Right lung (tissue), 10 donors: ENCODE measurements at places on chromosomes 7 and 10. TPM values are rescaled to one million over a fixed set of nuclear protein-coding genes. Genes with fewer than 3 reads are reported as not detected.

- no peak for DNase-seq
Observed at GRCh38 chr10:2130705-2131305, 393.5 kb upstream of the ADARB2 start.

- DNase-seq = no peak
Observed at GRCh38 chr7:77393261-77393660, 22.9 kb downstream of the GSAP start.

LRRC4 gene
- 11.6 TPM for polyA plus RNA-seq

DNA sequence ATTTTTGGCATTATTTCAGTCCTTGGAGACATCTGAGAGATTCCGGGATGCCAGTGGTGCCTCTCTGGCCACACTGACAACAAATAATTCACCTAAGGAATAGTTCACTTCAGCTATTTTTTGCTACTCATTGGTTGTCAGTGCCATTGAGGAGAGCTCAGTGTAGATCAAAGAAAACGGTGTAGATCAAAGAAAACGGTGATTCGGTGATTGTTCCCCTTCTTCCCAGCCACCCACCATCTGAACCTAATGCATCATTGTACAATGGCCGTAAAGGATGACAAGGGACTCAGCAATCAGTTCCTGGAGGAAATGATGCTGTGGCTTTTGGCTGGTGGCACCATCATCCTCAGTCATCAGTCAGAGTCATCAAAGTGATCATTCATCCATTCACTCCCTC, 80.6 kb downstream of the PTPRZ1 start:
- DNase-seq = no peak

DNA sequence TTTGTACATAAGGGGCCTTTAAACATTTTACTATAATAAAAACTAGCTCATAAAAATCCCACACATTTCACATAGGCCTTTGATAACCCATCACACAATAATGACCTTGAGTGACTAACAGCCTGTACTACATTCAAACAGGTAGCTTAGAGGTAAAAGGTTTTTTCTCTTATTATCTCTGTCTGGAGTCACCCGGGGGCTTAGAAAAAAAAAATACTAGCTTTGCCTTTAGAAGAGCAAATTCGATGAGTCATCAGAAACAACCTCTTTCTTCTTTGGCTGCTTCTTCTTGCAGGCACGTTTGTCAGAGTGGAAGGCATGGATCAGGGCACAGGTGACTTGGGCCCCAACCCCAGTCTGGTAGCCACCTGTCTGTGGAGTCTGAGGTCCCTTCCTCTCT, 43.4 kb upstream of the ADO start:
- no peak for DNase-seq

HK1 gene
- polyA plus RNA-seq = 62.7 TPM

DNA sequence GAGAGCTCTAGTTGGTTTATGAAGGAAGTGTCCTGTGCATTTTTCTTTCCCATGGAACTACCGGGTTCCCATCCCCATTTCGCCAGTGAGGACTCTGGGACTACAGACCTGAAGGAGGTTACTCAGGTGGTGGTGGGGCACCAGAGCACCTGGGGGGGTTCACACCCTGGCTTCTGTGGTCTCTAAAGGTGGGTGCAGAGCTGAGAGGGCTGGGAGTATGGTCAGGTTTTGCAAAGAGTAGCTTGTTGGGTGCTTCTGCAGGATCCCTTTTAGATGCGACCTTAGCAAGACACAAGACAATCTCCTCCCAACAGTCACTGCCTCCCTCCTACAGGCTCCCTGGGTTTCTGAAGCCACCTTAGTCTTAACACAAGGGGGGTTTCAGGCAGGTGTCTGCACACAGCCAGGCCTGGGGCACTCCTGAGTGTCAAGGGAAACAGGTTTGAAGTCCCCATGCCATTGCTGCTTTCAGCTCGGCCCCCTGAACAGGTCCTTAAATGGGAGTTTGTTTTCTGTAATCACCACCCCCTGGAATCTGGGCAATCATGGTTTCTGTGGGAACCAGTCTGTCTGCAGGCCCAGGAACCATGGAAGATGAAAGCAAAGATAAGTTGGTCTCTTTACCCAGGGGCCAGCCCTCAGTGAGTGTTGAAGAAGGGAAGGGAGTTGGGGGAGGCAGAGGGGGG, 9.9 kb upstream of the CXCL12 start:
- DNase-seq = no peak

DNA sequence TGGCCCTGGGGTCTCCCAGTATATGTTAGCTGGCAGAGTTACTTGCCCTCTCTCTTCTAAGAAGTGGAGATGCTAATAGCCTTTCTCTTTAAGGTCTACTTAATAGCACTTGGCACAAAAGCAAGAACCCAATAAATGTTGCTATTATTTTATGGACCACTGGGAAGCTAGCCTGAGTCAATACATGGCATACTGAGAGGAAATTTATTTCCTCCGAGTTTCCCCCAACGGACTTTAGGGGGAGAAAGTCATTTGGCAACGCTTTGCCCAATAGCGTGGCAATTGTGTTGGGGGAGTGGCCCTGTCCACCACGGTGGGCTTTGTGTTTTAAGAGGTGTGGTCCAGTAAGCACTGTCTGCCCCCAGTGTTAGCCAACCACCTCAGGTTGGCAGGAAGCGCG, 87.4 kb upstream of the SMNDC1 start:
- no peak for DNase-seq

DNA sequence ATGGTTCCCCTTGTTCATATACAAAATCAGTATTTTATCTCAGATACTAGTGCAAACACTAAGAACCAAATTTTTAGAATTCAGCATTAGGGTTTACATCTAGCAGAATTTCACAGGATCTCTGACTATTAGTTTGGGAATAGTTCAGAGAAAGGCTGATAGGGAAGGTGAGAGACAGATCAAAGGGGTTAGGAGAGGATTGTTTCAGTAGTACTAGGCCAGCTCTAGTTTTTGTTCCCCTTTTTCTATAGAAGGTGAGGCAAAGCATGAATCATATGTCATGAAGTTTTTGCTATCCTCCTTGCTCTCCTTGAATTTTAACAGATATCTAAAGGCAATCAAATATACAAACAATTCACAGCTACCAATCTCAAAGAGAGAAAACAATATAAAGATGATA, 26.1 kb upstream of the CTNNA3 start:
- no peak for DNase-seq
